HuH-7.5 (cell line): ENCODE measurements at places on chromosomes 11 and 22.

GRCh38 chr11:106077609-106078455, at the start of gene AASDHPPT:
Gene AASDHPPT (plus strand): TSS chr11:106077662. CDS start chr11:106077711, 49 bp downstream.
- DNase-seq, result no peak

GRCh38 chr11:7439746-7440320, 45.5 kb upstream of the OLFML1 start:
- no peak for DNase-seq

- no peak for DNase-seq
Observed at GRCh38 chr11:3085052-3085451, 27.8 kb upstream of the CARS1 start.

- no peak for DNase-seq
Observed at GRCh38 chr11:85875505-85875904, 20.3 kb downstream of the CCDC83 start.

DNA sequence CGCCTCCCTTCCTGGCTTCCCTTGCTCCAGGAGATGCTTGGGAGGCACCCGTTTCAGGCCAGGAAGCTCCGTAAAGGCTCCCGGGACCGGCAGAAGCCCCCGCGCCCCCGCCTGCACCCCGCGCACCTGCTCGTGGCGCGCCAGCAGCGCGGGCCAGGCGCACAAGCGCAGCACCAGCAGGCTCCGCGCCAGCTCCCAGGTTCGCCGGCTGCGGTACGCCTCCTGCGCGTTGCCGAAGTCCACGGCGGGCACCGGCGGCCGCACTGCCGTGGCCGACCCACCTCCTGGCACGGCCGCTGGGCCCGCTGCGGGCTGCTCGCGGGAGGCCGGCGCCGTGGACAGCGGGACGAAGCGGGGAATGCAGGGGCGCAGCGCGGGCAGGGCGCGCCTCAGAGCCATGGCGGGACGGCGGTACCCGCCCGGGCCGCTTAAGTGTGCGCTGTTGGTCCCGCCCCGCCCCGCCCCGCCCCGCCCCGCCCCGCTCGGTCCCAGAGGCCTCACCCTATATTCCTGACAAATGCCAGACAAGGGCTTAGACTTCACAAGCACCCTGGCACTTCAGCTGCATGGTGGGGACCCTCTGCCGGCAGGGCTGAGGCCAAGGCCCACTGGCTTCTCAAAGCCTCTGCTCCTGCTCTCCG, at the start of gene PRODH:
Gene PRODH, minus strand, starts transcription at position 405 of the 641 bp plus-strand sequence. Its CDS starts 6 bp downstream, at position 399.
- no peak for DNase-seq

- DNase-seq, result no peak
Observed at GRCh38 chr11:71222318-71223080, 29.9 kb downstream of the SHANK2 start.

- no peak for DNase-seq
Observed at GRCh38 chr11:64876835-64877341, 1.5 kb downstream of the EHD1 start.

GRCh38 chr11:102781676-102782075, 1.2 kb upstream of the MMP10 start:
- DNase-seq, result no peak

DNA sequence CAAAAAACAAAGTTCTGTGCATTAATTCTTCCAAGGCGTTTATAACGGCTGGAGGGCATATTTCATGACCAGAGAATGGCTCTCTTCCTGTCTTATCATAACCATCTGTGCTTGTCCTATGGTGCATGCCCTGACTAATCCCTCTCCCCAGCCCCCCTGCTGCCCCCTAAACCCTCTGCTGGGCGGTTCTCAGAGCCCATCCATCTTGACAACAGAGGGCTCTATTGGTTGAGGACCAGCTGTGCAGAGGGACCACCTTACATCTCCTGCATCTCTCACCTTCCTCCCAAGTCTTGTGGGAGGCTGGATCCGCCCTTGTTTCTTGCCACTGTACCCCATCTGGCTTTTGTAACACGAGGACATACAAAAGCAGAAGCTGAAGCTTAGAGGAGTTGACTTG, 282.1 kb downstream of the MIAT start:
- DNase-seq, result no peak

DNA sequence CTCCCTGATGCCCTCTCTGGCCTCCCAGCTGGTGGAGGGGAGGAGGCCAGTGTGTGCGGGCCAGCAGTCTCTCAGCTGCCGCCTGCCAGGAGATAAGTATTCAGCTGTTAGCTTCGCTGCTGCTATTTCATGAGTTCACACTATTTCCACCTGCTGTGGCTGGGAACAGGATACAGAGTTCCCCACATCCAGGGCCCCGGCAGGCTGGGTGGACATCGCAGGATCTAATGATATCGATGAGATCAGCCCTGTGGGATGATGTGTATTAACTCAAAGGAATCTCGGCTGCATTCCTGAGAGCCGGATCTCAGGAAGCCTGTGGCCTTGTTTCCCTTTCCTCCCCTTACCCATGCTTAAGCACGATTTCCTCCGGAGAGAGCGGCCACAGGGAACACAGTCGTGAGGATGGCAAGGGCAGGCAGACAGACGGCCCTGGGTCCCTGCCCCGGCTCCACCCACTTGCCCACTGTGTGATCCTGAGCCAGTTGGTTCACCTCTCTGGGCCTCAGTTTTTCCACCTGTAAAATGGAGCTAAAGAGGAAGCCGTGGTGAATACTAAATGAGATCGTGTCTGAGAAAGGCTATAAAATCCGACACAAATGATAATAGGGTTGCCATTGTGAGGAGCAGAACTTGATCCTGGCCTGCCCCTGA, 6.5 kb upstream of the PVALB start:
- DNase-seq, result no peak

GRCh38 chr11:109112821-109113280, 309.1 kb upstream of the C11orf87 start:
- no peak for DNase-seq
